ENCODE measurements at places on chromosomes 2 and 18.
A peak's percentile ranks its signal among the peaks of the same experiment; 100 is the strongest.

DNA sequence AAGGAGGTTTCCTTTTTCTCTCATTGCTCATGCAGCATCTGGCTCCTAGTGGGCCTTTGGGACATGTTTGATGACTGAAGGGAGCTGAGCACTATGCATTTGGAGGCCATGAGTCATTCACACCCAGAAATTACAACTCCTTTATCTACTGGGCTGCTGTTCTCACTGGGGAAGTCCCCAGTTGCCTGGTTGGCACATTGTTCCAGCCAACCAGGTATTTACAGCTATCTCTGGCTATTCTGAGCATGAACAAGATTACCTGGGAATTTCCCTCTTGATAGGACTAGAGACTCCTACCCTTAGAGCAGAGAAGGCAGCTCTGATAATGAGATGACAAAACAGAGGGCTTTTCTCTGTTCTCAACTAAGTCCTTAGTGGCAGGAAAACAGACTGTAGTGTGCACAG is 206.5 kb downstream of the SETBP1 start:
- no peak for DNase-seq

DNA sequence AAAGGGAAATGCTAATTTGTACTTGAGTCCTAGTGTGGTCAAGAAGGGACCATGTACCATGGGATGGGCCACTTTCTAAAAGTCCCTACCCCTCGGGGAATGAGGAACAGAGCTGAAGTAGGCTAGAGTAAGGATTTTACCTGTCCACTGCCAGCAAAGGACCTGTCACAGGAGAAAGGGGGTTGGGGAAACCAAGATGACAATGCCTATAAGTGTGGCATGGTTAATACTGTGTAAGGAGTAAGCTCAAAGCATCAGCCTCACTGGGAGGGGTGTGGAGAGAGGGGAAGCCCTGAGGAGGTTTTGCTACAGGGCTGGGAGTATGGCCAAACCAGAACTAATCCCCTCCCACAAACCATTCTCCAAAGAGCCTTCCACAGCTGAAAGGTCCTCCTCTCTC is 15.8 kb downstream of the GKN2 start:
- DNase-seq: no peak

- DNase-seq: no peak
Observed at GRCh38 chr2:187617905-187618304, 63.7 kb upstream of the TFPI start.

DNA sequence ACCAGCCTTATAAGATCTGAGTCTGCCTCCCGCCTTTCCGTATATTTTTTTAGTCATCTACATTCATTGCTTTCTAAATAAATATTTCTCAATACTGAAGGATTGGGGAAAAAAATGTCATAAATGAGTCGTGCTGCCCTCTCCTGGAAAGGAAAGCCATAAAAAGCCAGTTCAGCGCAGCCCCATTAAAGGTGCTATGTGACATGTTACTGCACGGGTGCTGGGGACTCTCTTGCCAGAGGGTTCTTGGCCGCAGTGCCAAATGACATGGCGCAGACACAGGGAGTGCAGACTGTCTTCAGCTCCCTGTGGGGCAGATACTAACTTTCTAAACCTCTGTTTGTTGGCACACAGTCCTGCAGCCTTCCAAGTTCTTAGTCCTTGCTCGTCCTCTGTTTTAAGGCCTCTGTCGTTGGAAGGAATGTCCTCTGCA is 53.7 kb upstream of the MAP3K20 start:
- DNase-seq: no peak

DNA sequence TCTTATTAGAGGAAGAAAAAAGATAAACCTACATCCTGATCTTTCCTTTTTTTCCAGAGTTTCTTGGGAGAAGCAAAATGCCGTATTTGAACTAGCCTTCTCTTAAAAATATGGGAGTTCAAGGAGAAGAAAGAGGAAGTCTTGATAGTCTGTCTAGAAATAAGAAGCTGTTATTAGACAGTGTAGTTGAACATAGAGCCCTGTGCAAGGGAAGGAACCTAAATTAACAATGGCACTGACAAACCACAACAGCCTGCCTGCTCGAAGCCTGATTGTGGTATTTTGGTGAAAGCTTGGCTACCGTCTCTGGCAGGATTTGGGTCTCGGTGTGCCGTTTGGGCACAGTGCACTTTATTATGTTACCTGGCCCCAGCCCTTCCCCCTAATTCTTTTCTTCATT is 17.1 kb downstream of the SMARCAL1 start:
- no peak for DNase-seq

DNA sequence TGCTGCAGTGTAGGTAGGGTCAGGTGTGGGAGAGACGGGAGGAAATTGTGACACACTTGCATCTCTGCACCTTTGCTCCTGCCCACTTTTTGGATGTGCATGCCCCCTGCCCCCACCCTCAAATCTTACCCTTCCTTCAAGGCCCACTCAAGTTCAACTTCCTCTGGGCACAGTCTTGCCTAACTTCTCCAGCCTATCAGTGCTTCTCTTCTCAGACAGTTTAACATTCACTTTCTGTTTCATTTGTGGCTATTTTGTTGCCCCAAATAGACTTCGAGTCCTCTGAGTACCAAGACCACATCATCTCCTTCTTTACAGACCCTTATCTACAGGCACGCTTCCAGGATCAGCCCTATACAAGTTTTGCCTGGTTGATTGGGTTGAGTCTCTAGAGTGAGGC is 2.7 kb downstream of the ST8SIA5 start:
- DNase-seq: no peak

- DNase-seq: no peak
Observed at GRCh38 chr2:151508519-151508918, 98.8 kb downstream of the RIF1 start.

- DNase-seq: no peak
Observed at GRCh38 chr18:21074336-21075323, 37.0 kb downstream of the ROCK1 start.

DNA sequence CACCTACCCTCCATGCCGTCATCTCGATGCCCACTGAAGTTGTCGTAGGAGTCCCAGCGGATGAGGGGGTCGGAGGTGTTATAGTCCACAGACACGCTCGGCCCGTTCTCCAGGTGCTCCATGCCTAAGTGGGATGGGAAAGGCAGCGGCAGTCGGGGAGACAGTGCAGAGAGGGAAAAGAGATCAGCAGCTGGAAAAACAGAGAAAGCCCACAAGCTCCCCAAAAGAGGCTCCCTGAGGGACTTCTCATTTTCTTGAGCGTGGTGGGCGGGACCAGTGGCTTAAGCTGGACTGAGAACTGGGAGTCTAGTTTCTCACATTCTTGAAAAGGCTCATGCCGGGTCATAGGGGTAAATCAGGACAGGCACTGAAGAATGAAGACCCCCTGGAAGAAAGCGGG is 121.9 kb downstream of the TNS1 start:
- no peak for DNase-seq

DNA sequence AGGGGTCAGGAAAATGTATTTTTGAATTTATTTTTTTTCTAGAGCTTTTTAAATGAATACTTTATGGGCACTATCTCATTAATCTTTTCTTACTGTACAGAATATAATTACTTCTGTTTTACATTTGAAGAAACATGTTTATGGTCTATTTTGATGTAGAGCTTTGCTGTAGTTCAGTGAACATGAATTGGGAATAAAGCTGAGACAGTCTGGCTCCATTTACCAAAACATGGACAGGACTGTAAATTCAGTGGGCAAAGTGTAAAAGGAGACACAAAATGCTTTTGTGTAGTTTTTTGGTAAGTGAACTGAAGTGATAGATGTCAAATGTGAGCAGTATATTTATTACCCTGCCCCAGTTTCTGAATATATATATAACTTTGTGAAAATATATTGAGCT is 1298.8 kb upstream of the NXPH2 start:
- DNase-seq: no peak

DNA sequence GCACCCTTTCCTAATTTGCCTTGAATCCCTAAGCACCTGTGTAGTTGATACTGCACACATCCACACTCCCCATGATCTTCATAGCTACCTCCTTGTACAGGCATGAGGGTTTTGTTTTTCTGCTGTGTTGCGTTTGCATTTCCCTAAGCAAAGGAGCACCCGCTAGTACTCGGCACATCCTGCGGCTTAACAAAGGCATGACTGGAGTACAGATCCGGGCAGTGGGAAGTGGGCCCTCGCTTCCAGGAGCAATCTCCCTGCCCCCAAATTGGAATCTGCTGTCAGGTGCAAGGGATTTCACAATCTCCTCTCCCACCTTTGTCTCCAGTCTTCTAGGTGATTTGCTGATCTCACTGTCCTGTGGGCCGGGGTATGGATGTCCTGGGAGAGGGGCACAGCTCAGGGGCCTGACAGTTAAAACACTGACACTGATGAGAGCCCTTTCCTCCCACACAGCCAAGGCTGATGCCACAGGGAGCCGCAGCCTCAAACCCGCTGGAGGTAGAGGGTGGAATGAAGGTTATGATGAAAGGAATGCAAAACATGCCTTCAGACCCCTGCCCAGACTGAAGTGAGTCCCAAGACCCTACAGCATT is 98.7 kb upstream of the THOC1 start:
- no peak for DNase-seq

- DNase-seq: peak; percentile 66
Observed at GRCh38 chr18:41940506-41941215, 14.4 kb upstream of the PIK3C3 start.

DNA sequence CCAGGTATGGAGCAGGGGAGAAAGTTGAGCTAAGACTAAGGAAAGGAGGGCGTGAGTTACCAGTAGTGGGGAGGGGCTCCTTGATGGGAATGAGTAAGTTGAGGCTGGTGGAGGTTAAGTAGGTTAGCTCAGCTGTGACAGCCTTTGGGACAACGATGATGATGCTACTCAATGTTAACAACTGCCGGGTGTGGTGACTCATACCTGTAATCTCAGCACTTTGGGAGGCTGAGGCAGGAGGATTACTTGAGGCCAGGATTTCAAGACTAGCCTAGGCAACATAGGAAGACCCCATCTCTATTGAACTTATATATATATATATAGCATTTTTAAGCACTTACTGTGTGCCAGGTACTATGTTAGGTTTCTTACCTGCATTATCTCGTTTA is 48.4 kb downstream of the HK2 start:
- DNase-seq: no peak

GRCh38 chr18:9757827-9758621 is 49.9 kb downstream of the RAB31 start:
- DNase-seq: no peak

GRCh38 chr2:50584185-50584584 is 447.7 kb downstream of the NRXN1 start:
- DNase-seq: no peak

DNA sequence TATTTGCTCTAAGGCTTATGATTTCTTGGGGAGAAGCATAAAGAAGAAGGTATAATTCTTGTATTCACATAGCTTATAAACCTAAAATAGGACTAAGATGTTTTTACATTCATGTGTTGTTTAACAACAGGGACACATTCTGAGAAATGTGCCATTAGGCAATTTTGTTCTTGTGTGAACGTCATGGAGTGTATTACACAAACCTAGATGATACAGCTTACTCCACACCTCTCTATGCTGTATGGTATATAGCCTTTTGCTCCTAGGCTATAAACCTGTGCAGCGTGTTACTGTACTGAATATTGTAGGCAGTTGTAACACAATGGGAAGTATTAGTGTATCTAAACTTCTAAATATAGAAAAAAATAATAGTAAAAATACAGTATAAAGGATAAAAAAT is 92.1 kb downstream of the PHLPP1 start:
- no peak for DNase-seq

DNA sequence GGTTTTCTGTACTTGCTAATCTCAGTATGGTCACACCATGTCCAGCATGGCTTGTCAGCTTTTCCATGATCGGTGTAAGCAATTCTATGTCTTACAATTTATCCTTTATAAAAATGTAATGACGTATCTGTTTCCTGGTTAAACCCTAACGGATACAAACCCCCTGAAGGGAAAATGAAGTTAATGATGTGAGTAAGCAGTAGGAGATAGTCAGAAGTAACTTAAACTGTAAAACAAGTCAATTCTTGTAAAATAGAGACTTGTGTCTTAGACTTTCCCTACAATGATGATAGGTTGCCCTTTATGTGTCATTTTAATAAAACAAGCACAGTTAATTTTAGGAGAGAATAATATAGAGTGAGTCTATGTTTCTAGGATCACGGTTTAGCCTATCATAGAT is 1365.9 kb upstream of the SLC39A10 start:
- DNase-seq: no peak

DNA sequence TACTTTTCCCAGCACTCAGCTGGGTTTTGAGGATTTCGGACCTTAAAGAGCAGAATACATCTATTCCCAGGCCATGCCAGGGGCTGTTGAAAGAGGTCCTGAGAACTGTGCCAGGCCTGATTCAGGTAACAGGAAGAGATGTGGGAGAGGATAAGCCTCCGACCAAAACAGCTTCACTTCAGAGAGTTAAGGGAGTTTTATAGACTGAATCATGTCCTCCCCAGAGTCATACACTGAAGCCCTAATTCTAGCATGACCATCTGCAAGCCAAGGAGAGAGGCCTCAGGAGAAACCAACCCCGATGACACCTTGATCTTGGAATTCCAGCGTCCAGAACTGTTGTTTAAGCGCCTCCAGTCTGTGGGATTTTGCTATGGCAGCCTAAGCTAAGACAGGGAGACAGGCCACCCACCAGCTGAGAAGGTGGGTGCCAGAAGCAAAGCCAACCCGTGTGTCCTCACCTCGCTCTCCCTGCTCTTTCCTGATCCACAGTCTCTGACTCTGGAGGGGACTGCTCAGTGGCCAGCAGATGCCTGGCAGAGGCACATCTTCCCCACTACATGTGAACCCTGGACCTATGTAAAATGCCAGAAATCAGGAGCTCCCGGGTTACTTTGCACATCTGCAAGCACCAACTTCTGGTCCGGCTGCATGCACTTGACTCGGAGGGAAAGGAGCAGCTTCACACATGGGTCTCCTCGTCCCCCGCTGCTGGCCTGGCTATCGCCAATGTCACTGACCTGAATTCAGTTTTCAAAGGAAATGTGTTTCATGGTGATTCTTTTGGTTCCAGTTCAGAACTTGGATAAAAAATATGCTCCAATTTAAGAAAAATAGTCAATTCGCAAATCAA is 116.8 kb upstream of the EPC2 start:
- DNase-seq: no peak

DNA sequence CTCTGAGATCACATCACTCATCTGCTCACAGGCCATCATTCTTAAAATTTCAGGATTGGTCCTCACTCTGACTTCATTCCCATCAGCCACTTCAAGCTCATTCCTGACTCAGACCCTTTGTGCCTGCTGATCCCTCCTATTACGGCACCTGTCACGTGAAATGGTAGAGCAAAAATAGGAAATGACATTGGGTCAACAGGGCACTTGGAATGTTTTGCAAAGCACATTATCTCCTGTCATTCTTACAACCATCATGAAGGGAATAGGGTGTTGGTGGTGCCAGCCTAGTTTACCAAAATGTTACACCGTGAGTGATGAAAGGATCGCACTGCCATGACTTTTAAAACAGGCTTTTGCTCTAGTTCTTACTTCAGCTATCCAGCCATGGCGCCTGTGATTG is 61.1 kb downstream of the EIF5B start:
- no peak for DNase-seq

DNA sequence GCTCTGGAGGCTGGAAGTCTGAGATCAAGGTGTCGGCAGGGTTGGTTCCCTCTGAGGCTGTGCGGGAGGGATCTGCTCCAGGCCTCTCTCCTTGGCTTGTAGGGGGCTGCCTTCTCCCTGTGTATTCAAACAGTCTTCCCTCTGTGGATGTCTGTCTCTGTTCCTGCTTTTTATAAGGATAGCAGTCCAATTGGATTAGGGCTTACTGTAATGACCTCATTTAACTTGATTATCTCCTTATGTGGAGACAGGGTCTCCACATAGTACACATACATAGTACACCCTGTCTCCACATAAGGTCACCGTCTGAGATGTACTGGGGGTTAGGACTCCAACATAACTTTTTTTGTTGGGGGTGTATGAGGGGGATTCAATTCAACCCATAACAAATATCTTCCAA is 30.5 kb downstream of the TCF7L1 start:
- DNase-seq: no peak

Data from SW 1271 (cell line).